Mesothelial cell of epicardium (in vitro differentiated cells): ENCODE measurements at places on chromosomes 6 and 20. TPM values are rescaled to one million over a fixed set of nuclear protein-coding genes. Genes with fewer than 3 reads are reported as not detected.
A peak's percentile ranks its signal among the peaks of the same experiment; 100 is the strongest.

- H3K4me3 ChIP-seq = no peak overlapping the region
- no peak for DNase-seq
- no peaks in the 10 kb centered on the region for H3K36me3 ChIP-seq
- H3K27me3 ChIP-seq = no peaks in the 10 kb centered on the region
- H3K27ac ChIP-seq = no peak overlapping the region
- H3K4me1 ChIP-seq = peaks cover 7% of the 10 kb centered on the region
These were observed 19.6 kb upstream of the PIM1 start for GRCh38 chr6:37150314-37150713.

GRCh38 chr6:105319331-105319730 is 83.6 kb downstream of the PREP start:
- DNase-seq = no peak
- H3K27ac ChIP-seq = no peak overlapping the region
- no peaks in the 10 kb centered on the region for H3K27me3 ChIP-seq
- peaks cover 32% of the 10 kb centered on the region for H3K4me1 ChIP-seq

SNAP25 gene
- total RNA-seq = 4.8 to 5.2 TPM (median 5.0 TPM) in 3 replicates

STMND1 gene
- total RNA-seq = 0.34 to 0.38 TPM in 2 of 3 replicates, not detected in the other

DNA sequence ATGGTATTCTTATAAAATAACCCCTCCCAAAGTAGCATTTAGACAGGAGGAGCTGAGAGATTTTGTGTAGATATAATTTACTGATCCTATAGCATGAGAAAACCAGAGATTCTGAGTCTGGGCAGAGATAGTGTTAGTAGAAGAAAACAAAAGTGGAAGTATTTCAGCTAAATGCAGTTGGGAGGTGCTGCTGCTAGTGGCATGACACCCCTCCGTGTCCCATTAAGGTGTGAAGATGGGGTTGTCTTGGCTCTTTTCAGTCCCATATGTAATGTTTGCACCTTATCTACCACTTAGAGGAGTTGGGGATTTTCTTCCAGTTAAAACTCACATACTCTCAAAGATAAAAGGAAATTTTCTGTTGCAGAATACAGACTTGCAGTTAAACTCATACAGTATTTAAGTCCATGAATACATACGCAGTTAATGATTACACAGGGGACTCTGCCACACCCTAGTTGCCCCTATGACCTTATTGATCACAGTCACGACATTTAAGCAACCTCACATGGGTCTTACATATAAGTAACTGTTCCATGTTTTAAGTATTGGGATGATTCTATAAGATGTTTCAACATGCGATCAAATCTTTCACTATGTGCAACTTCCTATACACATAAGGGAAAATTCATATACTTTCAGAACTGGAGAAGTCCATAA is 11.5 kb downstream of the TAAR2 start:
- no peaks in the 10 kb centered on the region for H3K36me3 ChIP-seq
- no peak overlapping the region for H3K27ac ChIP-seq
- H3K4me1 ChIP-seq = peaks cover 2% of the 10 kb centered on the region
- H3K27me3 ChIP-seq = peaks cover 2% of the 10 kb centered on the region
- H3K4me3 ChIP-seq = no peak overlapping the region

GRCh38 chr6:15244620-15245360 is 1.1 kb upstream of the JARID2 start:
- H3K27ac ChIP-seq = peak overlapping the region; percentile 68
- no peaks in the 10 kb centered on the region for H3K36me3 ChIP-seq
- H3K4me3 ChIP-seq = peak overlapping the region; percentile 99
- H3K27me3 ChIP-seq = no peaks in the 10 kb centered on the region
- DNase-seq = peak; percentile 36
- H3K4me1 ChIP-seq = peaks cover 27% of the 10 kb centered on the region

DNA sequence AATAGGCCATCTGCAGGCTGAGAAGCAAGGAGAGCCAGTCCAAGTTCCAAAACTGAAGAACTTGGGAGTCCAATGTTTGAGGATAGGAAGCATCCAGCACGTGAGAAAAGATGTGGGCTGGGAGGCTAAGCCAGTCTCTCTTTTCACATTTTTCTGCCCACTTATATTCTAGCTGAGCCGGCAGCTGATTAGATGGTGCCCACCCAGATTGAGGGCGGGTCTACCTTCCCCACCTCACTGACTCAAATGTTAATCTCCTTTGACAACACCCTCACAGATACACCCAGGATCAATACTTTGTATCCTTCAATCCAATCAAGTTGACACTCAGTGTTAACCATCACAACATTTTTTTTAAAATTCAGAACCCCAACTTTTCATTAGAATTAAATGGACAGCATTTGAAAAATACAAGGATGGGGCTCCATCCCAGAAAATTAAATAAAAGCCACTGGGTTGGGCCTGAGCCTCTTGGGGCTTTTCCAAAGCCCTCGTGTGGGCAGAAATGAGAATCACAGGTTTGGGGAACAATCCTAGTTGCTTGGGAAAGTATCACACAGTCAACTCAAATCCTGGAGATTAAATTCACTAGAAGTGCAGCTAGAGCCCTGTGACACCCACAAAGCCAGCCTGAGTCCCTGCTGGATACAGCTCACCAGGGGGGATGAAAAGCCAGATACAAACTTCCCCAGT is 2.2 kb downstream of the CLDN20 start:
- H3K4me3 ChIP-seq = no peak overlapping the region
- H3K36me3 ChIP-seq = peaks cover 12% of the 10 kb centered on the region
- H3K27me3 ChIP-seq = no peaks in the 10 kb centered on the region
- H3K4me1 ChIP-seq = peaks cover 12% of the 10 kb centered on the region

CEBPB gene
- total RNA-seq = 23.1 to 26.0 TPM (median 25.6 TPM) in 3 replicates

- no peaks in the 10 kb centered on the region for H3K36me3 ChIP-seq
- H3K27ac ChIP-seq = no peak overlapping the region
- DNase-seq = no peak
- no peak overlapping the region for H3K4me3 ChIP-seq
These were observed 518.2 kb upstream of the ARID1B start for GRCh38 chr6:156258981-156259380.

MTFR2 gene
- total RNA-seq = 1.7 to 2.2 TPM (median 2.0 TPM) in 3 replicates

GRCh38 chr20:64079273-64080012 is at the start of gene RGS19:
TSS of gene RGS19 (minus strand) at chr20:64079518. CDS start at chr20:64076886, 2,632 bp downstream.
- H3K4me1 ChIP-seq = peaks cover 17% of the 10 kb centered on the region
- no peak within 1 kb of the TSS for H3K27ac ChIP-seq
- H3K4me3 ChIP-seq = peak within 1 kb of the TSS; percentile 71
- H3K27me3 ChIP-seq = peaks cover 37% of the 10 kb centered on the region
- DNase-seq = peak; percentile 73

DNA sequence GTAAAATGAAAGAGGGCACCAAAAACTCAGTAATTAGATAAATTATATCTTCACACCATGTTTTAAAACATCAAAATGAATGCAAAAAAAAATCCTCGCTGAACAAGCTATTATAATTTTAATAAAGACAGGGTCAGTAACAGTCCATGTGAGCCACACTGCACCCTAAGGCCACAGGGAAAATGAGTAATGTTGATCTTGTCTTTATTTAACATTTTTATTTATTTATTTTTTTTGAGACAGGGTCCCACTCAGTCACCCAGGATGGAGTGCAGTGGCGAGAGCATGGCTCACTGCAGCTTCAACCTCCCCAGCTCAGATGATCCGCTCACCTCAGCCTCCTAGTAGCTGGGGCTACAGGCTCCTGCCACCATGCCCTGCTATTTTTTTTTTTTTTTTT is 8.7 kb upstream of the NFATC2 start:
- DNase-seq = no peak
- H3K27ac ChIP-seq = no peak overlapping the region
- peaks cover 5% of the 10 kb centered on the region for H3K36me3 ChIP-seq
- H3K4me1 ChIP-seq = no peaks in the 10 kb centered on the region
- peaks cover 14% of the 10 kb centered on the region for H3K27me3 ChIP-seq

DNA sequence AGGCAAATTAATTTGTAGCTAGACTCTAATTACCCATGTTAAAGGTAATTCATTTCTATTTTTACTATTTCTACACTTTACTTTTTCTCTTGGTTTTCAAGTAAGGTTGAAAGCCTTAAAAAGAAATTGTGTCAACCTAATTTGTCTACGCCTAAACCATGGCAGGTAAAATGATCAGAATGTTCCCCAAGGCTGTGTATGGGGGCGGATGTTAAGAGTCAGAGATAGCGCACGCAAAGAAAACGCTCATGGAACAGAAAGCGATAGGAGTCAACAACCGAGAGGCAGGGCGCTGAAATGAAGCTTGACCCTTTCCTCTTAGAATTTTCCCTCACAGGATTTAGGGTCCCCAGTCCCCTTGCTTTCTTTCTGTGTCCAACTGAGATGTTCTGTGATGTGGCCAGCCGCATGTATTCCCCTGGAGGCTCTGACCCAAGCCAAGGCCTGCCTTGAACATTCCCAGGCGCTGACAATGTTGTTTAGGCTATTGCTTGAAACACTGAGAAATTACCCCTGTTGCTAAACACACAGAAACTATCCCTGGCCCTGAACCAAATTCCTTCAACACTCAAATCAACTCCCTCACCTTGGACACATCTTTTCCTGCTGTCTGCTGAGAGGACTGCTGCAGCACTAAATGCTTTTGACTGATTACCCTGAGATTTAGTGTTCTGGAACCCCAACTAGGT is 10.9 kb downstream of the PSMB1 start:
- H3K27me3 ChIP-seq = no peaks in the 10 kb centered on the region
- DNase-seq = no peak
- H3K27ac ChIP-seq = peak overlapping the region; percentile 40
- peaks cover 40% of the 10 kb centered on the region for H3K36me3 ChIP-seq

SLC35F1 gene
- 0.64 to 0.79 TPM (median 0.78 TPM) in 3 replicates for total RNA-seq

DNA sequence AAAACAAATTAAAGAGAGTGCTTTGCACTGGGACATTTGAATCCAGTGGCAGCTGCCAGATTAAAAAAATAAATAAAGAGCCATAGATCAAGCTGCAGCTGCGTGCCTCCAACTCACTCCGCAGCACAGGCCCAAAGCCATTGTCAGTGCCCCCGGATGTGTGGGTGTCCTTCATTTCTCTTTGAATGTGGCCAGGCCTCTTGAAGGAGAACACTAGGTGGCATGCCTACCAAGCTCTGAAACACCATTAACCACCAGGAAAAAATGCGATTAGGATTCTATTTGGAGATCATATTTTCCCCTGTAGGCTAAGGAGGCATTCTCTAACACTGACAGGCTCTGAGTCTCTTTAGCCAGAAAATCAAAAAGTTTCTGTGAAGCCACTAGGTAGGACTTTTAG is 549.8 kb downstream of the PRKN start:
- H3K4me1 ChIP-seq = no peaks in the 10 kb centered on the region
- no peak for DNase-seq
- no peak overlapping the region for H3K27ac ChIP-seq

DNA sequence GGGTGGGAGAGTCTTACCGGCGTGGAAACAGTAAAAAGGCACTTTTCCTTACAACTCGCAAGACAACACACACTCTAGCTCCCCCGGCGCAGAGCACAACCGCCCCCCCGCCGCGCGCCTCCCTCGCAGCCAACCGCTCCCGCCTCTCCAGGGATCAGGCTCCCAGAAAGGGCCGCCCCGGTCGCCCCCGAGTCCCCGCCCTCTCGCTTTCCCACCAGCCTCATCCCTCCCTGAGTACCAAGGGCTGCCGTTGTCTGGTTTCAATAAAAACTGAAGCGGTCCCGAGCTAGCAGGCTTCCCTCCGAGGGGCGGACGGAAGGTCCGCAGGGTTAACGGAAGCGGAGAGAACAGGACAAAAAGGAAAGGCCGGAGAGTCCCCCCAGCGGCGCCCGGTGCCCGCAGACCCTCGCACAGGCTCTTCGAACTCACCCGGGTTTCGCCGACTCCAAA is 804 bp downstream of the ELOVL5 start:
- H3K27me3 ChIP-seq = no peaks in the 10 kb centered on the region
- H3K4me1 ChIP-seq = peaks cover 16% of the 10 kb centered on the region

DNA sequence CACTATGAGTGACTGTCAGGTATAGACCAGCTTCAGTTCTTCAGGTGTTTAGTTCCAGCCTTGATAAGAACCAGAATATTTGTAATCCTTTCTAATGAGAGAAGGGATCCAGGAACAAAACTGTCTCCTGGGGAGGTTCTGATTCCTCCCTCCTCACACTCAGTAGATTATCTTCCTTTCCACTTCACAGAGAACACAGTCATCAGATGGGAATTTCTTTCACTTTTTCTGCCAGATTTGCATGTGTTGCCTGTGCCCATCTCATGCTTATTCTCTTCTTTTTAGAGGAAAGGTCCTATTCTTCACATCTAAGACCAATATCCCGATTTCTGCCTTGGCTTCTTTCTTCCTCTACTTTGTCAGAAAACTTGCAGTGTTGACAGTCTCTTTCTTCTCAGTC is 50.8 kb downstream of the CD109 start:
- H3K27me3 ChIP-seq = no peaks in the 10 kb centered on the region
- DNase-seq = no peak
- no peak overlapping the region for H3K27ac ChIP-seq
- no peaks in the 10 kb centered on the region for H3K4me1 ChIP-seq

GRCh38 chr6:150251566-150252186 is 108.8 kb downstream of the PPP1R14C start:
- no peak overlapping the region for H3K27ac ChIP-seq
- H3K27me3 ChIP-seq = no peaks in the 10 kb centered on the region
- H3K4me3 ChIP-seq = no peak overlapping the region
- no peak for DNase-seq
- peaks cover 23% of the 10 kb centered on the region for H3K4me1 ChIP-seq

MAPK13 gene
- total RNA-seq = 18.6 to 23.4 TPM (median 20.6 TPM) in 3 replicates

GINS1 gene
- total RNA-seq = 13.7 to 15.5 TPM (median 13.7 TPM) in 3 replicates

GRCh38 chr6:53246924-53247323 is 98.3 kb upstream of the GCM1 start:
- no peak overlapping the region for H3K4me3 ChIP-seq
- DNase-seq = no peak
- H3K4me1 ChIP-seq = peaks cover 4% of the 10 kb centered on the region
- no peaks in the 10 kb centered on the region for H3K36me3 ChIP-seq
- H3K27me3 ChIP-seq = no peaks in the 10 kb centered on the region

DNA sequence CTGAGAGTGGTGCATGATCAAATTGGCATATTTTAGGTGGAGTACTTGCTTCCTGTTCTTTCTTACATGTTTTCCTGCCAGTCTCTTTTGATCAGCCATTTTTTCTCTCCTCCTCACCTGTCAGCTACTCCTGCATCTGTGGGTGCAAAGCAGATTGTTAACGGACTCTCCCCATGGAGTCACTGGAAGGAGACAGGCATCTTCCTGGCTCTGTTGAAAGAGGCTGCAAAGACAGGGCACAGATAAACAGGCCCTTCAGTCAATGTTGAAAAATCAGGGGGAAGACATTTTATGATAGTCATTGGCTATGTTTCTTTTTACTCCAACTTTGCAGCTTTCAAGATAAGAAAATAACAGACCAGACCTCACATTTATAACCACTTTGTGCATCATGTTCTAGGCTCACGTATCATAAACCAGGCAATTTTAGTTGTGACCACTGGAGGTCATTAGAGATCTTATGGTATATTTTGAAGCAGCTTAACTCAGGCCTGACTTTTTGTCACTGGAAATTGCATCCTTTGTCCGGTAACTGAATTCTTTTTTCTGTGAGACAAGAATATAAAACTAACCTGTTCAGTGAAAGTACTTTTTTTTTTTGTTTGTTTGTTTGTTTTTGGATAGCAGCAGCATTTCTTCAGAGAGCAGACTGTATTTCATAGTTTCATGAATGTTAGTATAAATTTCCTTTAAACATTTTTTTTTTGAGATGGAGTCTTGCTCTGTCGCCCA is 20.1 kb downstream of the ECT2L start:
- peak overlapping the region; percentile 95 for H3K27ac ChIP-seq
- no peaks in the 10 kb centered on the region for H3K36me3 ChIP-seq
- H3K27me3 ChIP-seq = no peaks in the 10 kb centered on the region
- H3K4me1 ChIP-seq = peaks cover 62% of the 10 kb centered on the region

PACSIN1 gene
- total RNA-seq = 3.3 to 4.5 TPM (median 3.6 TPM) in 3 replicates
